Calu3 (cell line): ENCODE measurements at places on chromosomes 6 and 20. TPM values are rescaled to one million over a fixed set of nuclear protein-coding genes. Genes with fewer than 3 reads are reported as not detected.
A peak's percentile ranks its signal among the peaks of the same experiment; 100 is the strongest.

GRCh38 chr20:62837790-62838127, 20.9 kb downstream of the COL9A3 start:
- peaks cover 3% of the 10 kb centered on the region for H3K36me3 ChIP-seq
- peaks cover 27% of the 10 kb centered on the region for H3K27me3 ChIP-seq
- no peak overlapping the region for H3K27ac ChIP-seq
- H3K4me3 ChIP-seq = no peak overlapping the region
- H3K4me1 ChIP-seq = peaks cover 6% of the 10 kb centered on the region

GRCh38 chr6:143605906-143606521, 71.8 kb upstream of the PHACTR2 start:
- H3K36me3 ChIP-seq = no peaks in the 10 kb centered on the region
- no peak for DNase-seq
- H3K4me3 ChIP-seq = no peak overlapping the region
- no peaks in the 10 kb centered on the region for H3K4me1 ChIP-seq
- H3K27ac ChIP-seq = no peak overlapping the region
- H3K27me3 ChIP-seq = no peaks in the 10 kb centered on the region

GRCh38 chr6:45728674-45729073, 287.0 kb downstream of the CLIC5 start:
- no peak overlapping the region for H3K27ac ChIP-seq
- no peak overlapping the region for H3K4me3 ChIP-seq
- no peak for DNase-seq
- H3K4me1 ChIP-seq = no peaks in the 10 kb centered on the region

GRCh38 chr6:127976111-127976510, 75.3 kb upstream of the THEMIS start:
- peaks cover 33% of the 10 kb centered on the region for H3K4me1 ChIP-seq
- no peaks in the 10 kb centered on the region for H3K27me3 ChIP-seq
- no peak for DNase-seq
- no peak overlapping the region for H3K4me3 ChIP-seq
- H3K36me3 ChIP-seq = peaks cover 21% of the 10 kb centered on the region

DNA sequence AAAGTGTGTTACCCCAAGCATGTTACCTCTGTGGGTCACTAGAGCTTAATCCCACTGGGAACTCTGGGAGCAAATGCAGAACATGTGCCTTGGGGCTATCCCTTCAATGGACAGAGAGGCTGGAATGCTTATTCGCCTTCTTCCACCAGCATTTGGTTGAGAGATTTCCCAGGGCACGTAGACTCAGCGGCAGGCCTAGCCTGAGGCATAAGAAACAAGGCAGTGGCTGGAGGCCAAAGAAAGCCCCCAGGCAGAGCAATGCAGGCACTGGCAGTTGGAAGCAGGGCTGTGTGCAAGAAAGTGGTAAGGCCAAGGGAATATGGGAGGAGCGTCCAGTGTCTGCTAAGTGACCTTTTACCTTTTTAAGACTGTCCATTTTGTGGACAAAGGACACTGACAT, 114.0 kb upstream of the FLRT3 start:
- H3K4me3 ChIP-seq = no peak overlapping the region
- peak overlapping the region; percentile 98 for H3K27ac ChIP-seq
- H3K27me3 ChIP-seq = no peaks in the 10 kb centered on the region
- peaks cover 53% of the 10 kb centered on the region for H3K4me1 ChIP-seq

GRCh38 chr6:170290296-170291128, at the start of gene DLL1:
Gene DLL1 (minus strand): TSS chr6:170291078. CDS start chr6:170290139, 939 bp downstream.
- no peak for DNase-seq
- peaks cover 17% of the 10 kb centered on the region for H3K4me1 ChIP-seq
- H3K36me3 ChIP-seq = peaks cover 11% of the 10 kb centered on the region
- H3K27ac ChIP-seq = no peak within 1 kb of the TSS
- H3K4me3 ChIP-seq = peak within 1 kb of the TSS; percentile 72

DNA sequence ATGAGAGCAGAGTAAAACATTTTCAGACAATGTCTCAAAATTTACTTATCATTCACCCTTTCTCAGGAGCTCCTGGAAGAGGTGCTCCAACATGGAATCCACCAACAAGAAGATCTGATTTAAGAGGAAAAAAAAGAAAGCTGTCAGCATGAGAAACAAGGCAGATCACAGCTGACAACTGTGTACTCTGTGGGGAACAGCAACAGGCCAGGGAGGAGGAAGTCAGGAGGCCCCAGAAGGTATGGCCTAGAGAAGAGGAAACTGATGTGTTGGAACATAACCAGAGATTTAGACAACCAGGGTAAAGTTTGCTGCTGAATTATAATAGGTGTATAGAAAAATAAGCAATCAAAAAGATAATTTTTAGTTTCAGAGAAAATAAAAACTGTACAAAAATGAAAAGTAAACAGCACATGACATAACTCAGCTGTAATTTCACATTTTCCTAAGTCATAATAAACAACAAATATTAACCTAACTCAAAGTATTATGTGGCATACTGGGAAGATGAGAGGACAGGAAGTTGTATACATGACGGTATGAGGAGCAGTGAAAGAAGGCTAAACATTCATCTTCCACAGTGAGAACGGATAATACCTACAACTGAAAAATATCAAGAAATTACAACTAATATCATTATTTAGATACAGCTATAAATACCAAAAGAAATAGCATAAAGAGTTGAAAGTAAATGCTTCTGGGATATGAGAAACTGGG, 113.6 kb upstream of the EMILIN3 start:
- H3K4me1 ChIP-seq = peaks cover 17% of the 10 kb centered on the region
- DNase-seq = no peak
- H3K36me3 ChIP-seq = no peaks in the 10 kb centered on the region
- H3K27ac ChIP-seq = peak overlapping the region; percentile 2
- H3K4me3 ChIP-seq = no peak overlapping the region

DNA sequence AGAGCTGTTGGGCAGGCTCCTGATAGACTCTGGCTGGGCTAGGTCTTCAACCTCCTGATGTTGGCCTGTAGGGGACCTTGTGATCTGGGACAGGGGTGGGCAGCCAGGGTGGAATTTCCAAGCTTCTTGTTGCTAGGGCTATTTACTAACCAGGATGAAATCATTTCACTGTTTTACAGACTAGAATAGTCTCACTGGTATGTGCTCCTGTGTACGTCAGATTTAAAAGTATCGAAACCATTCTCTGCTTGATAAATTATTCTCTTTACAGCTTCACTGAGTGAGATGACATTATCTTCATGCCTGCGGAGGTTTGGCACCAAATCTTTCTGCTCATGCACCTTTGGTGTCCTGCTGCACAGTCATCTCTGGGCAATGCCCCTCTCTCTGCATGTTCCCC, 10.9 kb downstream of the EDN1 start:
- H3K4me1 ChIP-seq = peaks cover 46% of the 10 kb centered on the region
- peaks cover 38% of the 10 kb centered on the region for H3K36me3 ChIP-seq
- DNase-seq = no peak
- no peak overlapping the region for H3K27ac ChIP-seq

GRCh38 chr20:45253261-45253660, 1.1 kb downstream of the SLPI start:
- peak; percentile 54 for DNase-seq
- H3K4me3 ChIP-seq = peak overlapping the region; percentile 57
- peaks cover 16% of the 10 kb centered on the region for H3K36me3 ChIP-seq
- no peaks in the 10 kb centered on the region for H3K27me3 ChIP-seq
- H3K27ac ChIP-seq = peak overlapping the region; percentile 77

DNA sequence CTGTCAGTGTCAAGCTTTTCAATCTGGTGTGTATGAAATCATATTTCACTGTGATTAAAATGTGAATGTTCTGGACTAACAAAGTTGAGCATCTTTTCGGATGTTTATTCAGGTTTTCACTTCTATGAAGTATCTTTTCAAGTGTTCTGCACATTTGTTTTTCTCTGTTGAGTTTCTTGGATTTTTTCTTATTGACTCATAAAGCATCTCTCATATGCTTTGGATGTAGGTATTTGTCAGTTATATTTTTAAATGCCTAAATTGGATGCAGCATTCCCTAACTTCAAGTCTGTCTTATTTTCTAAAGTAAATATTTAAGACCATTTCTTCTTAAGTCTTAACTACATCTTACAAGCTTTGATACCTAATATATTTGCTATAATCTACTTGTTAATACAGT, 398.0 kb downstream of the PLCB1 start:
- H3K36me3 ChIP-seq = no peaks in the 10 kb centered on the region
- H3K27ac ChIP-seq = no peak overlapping the region
- no peaks in the 10 kb centered on the region for H3K4me1 ChIP-seq
- no peak overlapping the region for H3K4me3 ChIP-seq
- no peaks in the 10 kb centered on the region for H3K27me3 ChIP-seq
- no peak for DNase-seq

LAMA4 gene
- 85.8 and 89.9 TPM in 2 replicates for total RNA-seq

SOD2 gene
- 143 and 202 TPM in 2 replicates for total RNA-seq

SSTR4 gene
- not detected in 2 replicates for total RNA-seq

CDH4 gene
- total RNA-seq = not detected in 2 replicates

SLC22A1 gene
- total RNA-seq = 4.5 and 5.0 TPM in 2 replicates

FAM184A gene
- total RNA-seq = 8.2 and 8.6 TPM in 2 replicates

NR2E1 gene
- total RNA-seq = not detected in 2 replicates
